ENCODE measurements at places on chromosomes 5 and 9.
A peak's percentile ranks its signal among the peaks of the same experiment; 100 is the strongest.

GRCh38 chr5:110880413-110880812 is 141.6 kb downstream of the SLC25A46 start:
- no peak for DNase-seq

- no peak for DNase-seq
These were observed 201.7 kb upstream of the ZNF618 start for GRCh38 chr9:113674436-113674835.

DNA sequence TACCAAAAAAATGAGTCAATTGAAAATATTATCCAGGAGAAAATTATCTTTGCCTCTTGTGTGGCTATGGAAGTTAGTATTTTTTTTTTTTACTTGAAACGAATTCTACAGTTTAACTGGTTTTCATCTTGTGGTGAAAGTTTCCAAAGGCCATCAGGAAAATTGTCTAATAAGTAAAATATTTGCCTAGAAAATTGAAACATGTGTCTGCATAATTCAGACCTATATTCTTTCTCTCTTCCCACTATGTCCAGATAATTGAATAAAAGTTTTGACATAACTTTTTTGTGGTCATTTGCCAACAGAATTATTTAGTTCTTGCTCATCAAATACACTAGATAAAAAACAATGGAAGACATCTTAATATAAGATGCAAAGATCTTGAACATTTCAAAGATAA is 321.5 kb upstream of the RPS23 start:
- no peak for DNase-seq

DNA sequence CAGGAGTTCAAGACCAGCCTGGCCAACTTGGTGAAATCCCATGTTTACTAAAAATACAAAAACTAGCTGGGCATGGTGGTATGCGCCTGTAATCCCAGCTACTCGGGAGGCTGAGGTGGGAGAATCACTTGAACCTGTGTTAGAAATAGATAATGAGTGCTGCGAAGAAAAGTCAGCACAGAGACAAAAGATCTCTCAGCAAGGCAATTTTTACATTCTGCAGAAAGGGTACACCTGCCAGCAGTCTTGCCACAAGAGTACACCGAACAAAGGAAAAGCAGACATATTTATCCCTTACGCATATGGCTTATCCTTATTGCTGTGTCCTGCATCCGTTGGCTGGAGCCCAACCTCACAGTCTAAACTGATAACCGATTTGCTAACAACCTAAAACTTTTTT is 16.2 kb upstream of the GPBP1 start:
- DNase-seq = no peak

DNA sequence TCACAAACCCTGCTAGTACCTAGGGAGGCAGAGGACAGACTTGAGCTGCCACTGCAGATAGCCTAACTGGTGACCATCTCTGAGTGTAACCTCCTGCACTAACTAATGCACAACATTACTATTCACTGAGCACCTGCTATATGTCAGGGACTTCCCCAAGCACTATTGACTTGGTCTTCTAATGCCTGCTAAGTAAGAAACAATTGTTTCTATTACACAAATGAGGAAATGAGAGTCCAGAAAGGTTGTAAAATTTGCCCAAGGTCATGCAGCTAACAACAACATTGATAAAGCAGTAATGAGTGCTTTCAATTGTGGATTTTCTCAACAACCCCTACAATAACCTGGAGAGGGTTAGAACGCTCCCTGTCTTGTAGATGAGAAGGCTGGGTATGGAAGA is 183.7 kb downstream of the ZNF462 start:
- DNase-seq = no peak

DNA sequence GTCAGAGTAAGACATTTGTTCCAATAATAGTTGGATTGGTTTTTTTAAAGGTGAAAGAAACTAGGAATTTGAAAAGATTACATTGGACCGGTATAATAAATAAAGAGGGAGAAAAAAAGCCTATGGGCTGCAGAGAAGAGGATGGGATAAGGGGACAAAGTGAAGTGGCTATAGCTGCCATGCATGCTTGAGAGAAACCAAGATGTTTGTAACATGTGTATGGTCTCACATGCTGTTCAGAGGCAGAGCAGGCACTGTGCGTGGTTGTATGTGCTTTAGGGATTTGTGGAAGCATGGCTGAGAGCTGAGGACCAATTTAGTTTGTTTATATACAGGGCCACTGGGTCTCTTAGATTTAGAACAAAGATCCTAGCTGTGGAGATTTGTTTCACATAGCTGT is 32.7 kb downstream of the LNPEP start:
- DNase-seq = no peak

GRCh38 chr9:1922026-1922425 is 93.1 kb upstream of the SMARCA2 start:
- DNase-seq = no peak

DNA sequence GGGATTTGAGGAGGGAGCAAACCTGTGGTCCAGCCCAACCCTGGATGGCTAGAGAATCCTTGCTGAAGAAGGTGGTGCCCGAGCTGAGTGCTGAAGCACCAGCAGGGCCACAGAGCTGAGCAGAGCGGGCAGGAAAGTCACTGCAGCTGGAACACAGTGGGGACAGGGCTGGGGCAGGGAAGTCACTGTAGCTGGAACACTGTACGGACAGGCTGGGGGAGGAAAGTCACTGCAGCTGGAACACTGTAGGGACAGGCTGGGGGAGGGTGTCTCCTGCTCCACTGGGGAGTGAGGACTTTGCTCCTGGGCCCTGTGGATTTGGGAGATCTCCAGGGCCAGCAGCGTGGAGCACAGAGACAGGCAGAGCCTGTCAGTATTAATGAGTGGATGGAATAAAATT is 9.0 kb upstream of the SUSD3 start:
- DNase-seq = no peak

GRCh38 chr5:43699910-43700309 is 96.9 kb downstream of the NNT start:
- DNase-seq = no peak

GRCh38 chr9:32500768-32501167 is 25.2 kb downstream of the RIGI start:
- no peak for DNase-seq

DNA sequence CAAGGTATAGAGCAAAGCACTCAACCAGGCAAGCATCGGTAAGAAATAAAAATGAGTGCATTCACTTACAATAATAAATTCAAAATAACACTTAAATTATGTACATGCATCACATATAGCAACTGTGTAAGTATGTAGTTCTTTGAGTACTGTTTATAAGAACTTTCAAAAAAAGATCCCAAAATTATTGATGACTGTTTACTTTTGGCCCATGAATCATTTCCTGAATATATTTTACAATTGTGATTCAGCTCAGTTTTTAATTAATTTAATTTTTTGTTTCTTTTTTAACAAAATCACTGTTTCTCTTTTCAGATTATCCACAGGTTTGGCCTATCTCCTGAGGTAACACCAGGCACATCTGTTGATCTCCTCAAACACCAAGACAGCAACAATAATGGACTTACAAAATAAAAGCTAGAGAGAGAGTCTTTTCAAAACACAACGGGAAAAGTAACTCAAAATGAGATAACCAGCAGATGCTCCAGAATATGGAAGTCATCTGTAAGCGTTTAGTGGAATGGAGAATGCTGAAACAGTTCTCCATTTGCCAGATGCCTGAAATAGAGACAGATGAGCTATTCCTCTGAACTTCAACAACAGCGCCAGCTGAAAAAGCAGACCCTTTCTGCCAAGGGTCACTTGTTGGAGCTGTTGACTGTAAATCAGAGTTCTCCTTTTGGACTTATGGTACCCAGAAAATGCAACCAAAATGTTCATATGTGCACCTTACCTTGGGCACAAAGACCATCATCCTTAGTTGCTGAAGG is 348.6 kb upstream of the RGMB start:
- DNase-seq = no peak

DNA sequence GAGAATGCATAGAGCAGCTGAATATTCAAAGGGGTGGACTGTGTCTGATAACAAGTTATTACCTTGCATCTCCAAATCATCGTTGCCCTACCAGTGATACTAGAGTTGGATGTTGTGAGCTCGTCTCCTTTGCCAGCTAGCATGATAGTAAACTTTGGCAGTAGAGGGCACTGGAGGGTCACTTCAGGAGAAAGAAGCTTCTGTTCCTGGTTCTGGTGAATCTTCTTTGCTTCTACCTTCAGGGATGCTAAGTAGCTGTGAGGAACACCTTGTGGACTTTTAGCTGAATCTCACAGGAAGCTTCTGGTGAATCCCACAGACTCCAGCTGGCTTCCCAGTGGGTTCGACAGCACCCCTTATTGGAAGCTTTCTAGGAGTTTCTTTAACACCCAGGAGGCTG is 626.6 kb upstream of the SGCD start:
- DNase-seq = peak; percentile 23

DNA sequence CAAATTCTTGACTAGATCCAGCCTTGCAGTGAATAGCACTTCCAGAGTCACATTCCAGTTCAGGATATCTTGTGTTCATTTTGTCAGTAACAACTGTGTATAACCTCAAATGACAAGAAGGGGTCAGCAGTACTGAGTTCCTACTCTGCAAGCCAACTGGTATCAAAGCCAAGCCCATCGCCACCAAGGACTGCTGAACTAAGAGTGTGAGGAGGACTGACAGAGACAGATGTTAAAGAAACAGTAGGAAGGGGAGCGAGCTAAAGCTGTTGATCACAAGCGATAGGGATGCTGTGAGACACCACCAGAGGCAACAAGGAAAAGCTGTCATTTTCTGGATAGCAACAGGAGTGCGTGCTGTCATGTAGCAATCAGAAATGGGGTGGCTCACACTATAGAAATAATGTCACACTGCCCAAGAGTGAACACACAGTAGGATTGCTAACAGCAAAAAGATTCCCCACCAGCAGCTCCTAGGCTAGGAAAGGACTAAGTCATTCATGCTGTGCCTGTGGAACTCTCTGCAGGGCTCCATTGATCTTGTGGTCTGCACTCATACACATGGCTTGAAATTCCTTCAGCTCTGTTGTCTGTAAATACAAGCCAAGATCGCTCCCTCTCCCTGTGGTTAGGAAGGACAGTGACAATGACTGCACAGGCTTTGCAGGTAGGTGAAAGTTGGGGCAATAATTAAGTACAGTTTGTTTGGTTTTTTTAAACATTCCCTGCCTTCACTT is 658.6 kb downstream of the NR2F1-AS1 start:
- no peak for DNase-seq

All from CD4-positive, alpha-beta T cell treated with Interleukin-12 subunit alpha and Interleukin-12 subunit beta, for 1 hour (primary cell).